A549 (cell line): ENCODE measurements at places on chromosomes 3 and 15.
A peak's percentile ranks its signal among the peaks of the same experiment; 100 is the strongest.

GRCh38 chr3:115286529-115287197 is 139.6 kb upstream of the ZBTB20 start:
- DNase-seq = no peak

DNA sequence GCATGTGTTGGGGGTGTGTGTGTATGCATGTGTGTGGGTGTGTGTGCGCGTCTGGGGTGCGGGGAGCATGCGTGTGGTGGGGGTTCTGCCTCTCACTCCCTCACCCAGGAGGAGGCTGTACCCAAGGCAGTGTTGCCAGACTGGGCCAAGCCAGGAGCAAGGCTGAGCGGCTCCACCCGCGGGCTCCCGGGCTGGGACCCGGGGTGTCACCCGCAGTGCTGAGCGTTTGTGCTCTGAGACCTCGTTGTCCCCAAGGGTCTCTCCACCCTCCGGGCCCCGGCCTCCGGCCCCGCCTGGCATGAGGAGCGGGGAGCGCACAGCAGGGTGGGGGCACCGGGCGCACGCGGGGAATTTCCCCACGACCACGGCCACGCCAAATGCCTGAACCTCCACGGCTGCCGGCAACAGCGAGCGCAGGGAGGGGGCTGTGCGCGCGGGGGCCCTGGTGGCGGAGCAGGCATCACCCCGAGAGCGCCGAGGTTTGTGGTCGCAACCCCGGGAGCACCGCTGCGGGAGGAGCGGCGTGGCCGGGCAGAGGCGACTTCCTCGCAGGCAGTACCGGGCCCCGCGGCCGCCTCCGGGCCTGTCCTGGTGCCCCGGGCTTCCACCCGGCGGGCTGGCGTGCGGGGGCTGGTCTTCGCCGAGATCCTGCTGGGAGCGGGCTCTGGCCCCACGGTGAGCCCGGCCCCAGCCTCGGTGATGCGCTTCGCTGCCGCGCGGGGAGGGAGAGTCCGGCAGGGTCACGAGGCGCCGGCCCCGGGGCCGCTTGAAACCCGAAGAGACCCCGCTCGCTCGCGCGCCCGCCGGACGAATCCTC is 7.4 kb upstream of the OCA2 start:
- peak; percentile 51 for DNase-seq

- DNase-seq = no peak
These were observed 47.3 kb downstream of the P3H2 start for GRCh38 chr3:190073264-190074008.

DNA sequence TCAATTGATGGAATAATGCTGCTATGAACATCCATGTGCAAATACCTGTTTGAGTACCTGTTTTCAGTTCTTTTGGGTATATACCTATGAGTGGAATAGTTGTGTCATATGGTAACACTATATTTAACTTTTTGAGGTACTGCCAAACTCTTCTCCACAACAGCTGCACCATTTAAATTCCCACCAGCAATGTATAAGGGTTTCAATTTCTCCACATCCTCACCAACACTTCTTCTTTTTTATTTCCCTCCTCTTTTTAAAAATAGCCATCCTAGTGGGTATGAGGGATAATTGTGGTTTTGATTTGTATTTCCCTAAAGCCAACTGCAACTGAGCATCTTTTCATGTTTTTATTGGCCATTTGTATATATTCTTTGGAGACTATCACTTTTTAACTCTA is 31.3 kb upstream of the ARHGEF3 start:
- DNase-seq = no peak

DNA sequence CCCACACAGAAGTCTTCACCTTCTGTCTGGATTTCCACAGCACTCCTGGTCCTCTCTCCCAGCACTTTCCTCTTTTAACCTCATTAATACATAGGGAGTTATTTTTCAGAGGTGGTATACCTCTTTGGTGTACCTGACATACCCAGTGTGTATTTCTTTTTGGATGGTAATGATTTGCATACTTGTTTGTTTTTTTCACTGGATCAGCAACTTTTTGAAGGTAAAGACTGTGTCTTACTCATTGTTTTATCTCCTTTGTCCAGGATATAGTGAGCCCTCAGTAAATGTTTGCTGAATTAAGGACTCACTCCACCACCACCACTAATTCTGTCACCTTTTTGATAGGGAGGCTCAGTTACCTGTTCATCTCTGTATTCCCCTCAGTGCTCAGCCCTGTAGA is 52.1 kb downstream of the SACM1L start:
- no peak for DNase-seq

GRCh38 chr15:45630917-45631691 is 3.7 kb upstream of the SQOR start:
- peak; percentile 48 for DNase-seq

- DNase-seq = no peak
These were observed 70.4 kb downstream of the TRANK1 start for GRCh38 chr3:36874424-36874823.

- no peak for DNase-seq
These were observed 72.2 kb downstream of the DZIP3 start for GRCh38 chr3:108661699-108662098.

DNA sequence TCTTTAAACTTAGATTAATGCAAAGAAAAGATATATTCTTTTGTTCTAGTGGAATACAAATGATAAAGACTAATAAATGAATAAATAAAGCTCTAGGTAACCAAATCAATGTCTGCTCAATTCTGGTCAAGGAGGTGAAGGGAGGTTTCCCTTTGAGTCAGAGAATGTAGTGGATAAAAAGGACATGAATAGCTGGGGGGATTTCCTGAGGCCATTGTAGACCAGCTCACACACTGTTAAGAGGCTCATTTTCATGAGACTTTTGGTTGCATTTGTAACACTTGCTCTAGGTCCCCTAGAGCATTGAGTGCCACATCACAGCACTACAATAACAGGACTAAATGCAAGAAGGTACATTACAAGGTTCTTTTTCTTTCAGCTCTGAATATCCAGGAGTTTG is 170.7 kb downstream of the TIGIT start:
- DNase-seq = no peak

DNA sequence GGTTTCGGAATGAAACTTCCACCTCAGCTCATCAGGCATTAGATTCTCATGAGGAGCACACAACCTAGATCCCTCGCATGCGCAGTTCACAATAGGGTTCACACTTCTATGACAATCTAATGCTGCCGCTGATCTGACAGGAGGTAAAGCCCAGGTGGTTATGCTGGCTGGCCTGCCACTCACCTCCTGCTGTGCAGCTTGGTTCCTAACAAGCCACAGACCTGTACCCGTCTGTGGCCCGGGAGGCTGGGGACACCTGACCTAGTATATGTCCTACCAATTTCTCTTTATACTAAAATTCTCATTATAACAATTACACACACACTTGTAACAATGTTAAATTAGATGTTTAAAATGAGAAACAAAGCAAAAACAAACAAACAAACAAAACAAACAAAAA is 172.2 kb downstream of the SLC9A9 start:
- no peak for DNase-seq

- no peak for DNase-seq
These were observed 16.1 kb upstream of the SEC61A1 start for GRCh38 chr3:128036119-128036518.

DNA sequence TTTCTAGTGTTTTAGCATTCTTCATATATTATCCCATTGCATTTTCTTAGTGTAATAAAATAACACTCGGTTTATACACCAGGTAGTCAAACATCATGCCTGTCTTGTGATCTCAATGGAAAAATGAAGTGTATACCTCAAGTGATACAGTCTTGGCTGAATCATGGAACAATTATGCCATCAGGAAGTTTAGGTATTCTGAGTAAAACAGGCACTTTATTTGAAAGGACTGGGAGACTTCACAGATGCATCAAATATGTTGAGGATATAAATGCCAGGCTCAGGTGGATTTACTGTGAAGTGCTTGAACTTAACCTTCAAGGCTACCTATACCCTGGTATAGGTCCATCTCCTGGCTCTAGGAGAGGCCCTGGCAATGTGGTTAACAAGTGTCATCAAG is 8.5 kb downstream of the TGFBR2 start:
- DNase-seq = no peak

DNA sequence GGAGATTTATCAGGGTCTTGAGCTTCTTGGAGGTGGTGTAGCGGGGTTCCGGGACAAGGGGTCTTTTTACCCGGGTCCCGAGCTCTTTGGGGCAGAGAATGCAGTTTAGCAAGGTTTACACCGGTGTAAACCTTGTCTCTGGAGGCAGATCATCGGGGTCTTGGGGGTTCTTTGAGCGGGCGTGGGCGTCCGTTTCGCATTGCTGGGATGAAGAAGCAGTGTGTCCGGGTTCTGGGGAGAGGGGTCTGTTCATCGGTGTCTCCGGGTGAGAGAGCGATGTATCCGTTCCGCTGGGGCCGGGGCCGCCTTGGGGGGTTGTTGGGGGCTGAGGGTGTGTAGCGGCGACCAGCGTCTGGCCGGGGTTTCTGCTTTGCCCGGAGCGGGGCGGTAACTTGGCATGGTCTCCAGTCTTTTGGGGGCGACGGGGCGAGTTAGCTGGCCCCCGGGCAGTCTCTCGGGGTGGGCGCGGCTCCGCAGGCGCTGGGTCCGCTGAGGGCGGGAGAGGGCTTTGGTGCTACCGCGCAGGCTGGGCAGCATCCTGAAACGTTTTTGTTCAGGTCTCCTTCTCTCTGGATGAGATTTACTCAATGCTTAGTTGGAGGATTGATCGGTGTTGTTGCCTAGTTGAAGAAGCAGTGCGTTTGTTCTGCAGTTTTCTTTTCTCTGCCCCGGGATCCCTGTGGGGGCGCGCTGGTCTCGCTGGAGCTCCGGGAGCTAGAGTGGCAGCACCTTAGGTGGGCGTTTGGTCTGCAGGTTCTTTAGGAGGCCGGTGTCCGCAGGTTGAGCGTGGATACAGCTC is 843 bp downstream of the GLCE start:
- peak; percentile 56 for DNase-seq

DNA sequence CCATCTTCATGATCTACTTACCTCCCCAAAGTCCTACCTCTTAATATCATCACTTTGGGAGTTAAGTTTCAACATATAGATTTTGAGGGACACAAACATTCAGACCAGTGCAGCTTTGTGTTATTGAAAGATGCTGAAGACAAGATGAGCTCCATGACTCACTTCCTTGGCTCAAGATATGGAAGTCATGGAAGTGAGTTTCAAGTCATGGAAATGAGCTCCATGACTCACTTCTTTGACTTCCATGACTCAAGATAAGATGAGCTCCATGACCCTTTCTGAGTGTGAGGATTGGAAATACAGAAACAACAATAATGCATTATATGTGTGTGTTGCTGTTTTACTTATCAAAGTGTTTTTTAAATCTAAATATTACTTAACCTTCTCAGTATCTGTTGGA is 170.2 kb upstream of the TPRG1 start:
- DNase-seq = peak; percentile 27

GRCh38 chr3:179067839-179068238 is 3.8 kb downstream of the ZMAT3 start:
- no peak for DNase-seq

DNA sequence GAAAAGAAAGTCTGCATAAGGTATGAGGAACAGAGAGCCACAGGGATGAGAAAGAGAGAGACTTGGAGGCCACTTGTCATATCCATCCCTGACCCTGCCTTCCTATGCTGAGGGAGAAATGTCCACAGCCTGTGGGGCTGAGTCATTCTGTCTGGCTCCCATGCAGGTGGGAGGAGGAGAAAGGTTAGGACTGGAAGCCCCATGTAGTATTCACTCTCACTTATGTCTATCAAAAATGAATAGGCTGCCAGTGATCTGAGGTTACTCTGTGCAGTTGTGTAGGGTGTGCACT is 71.3 kb downstream of the RAB11A start:
- DNase-seq = peak; percentile 69

- DNase-seq = no peak
These were observed 374.3 kb downstream of the VPS13C start for GRCh38 chr15:61685971-61686370.

- DNase-seq = no peak
These were observed 359.6 kb upstream of the DPPA4 start for GRCh38 chr3:109696932-109697331.

- no peak for DNase-seq
These were observed 316.6 kb downstream of the EDEM1 start for GRCh38 chr3:5504135-5504534.

DNA sequence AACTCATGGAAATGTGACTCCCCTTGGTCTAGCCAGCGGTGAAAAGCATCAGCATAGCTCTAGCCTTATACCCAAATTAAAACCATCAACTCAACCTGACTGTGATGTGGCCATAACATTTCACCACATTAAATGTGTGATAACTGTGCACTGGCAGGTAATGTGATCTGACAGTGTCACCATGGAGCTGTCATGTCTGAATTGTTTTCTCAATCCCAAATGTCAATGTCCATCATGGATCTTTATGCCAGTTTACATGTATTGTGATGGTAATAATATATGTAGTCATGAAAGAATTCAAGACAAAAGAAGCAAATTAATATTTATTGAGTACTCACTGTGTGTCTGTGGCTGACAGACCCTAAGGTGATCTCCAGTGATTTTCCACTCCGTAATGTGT is 213.4 kb upstream of the EOMES start:
- DNase-seq = no peak

GRCh38 chr3:41328926-41329325 is 129.6 kb downstream of the CTNNB1 start:
- no peak for DNase-seq

- DNase-seq = no peak
These were observed 150.5 kb downstream of the WDR76 start for GRCh38 chr15:43977072-43977884.

DNA sequence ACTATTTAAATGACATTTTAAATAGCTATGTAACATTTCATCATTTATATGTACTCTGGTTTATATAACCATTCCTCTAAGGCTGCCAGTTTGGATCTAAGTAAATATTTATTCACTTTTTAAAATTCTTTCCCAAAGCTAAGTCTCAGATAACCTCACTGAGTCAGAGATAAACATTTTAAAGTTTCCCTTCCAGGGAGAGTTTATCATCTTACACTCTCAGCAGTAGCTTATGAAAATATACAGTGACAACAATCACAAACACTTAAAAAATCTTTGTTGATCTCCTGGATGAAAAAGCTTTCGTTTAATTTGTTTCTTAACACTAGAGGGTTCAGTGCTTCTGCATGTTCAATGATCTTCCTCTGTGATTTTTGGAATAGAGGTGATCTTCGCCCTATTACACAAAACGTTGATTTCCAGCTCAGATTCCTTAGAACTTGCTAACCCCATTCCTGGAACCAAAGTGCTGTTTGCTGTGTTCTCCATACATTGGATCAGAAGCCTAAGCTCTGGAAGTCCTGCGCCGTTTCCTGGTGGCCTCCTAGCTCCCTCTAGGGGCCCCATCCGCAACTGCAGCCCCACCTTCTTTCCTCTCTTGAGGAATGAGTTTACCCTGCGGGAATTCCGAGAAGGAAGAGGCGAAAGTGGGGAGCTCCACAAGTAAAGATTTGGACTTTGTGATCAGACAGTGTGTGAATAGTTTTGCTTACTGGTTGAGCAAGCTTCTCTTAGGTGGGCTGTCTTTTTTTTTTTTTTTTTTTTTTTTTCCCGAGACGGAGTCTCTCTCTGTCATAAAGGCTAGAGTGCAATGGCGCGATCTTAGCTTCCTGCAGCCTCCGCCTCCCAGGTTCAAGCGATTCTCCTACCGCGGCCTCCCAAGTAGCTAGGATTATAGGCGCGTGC is 29.3 kb upstream of the SACM1L start:
- DNase-seq = peak; percentile 82

GRCh38 chr3:71461749-71462483 is 121.6 kb downstream of the FOXP1 start:
- no peak for DNase-seq
